ENCODE measurements at places on chromosomes 2 and 18. TPM values are rescaled to one million over a fixed set of nuclear protein-coding genes. Genes with fewer than 3 reads are reported as not detected.

DNA sequence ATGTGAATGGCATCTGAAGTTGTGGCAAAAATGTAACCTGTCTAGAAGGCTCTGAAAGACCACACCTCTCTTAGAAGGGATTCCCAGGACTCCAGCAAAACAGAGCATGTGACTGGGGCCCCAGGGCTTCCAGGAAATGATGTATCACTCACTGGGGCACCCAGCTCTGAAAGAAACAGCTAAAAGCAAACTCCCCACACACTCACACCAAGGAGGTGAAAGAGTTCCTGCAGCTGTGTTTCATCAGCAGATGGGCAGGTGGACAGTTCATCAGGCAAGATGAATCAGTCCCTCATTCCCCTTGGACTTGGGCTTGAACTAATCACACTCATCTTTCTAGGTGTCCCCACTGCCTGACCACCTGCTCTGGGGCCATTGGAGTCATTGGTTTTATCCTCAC, 76.2 kb downstream of the CCBE1 start:
- no peaks in the 10 kb centered on the region for H3K36me3 ChIP-seq
- no peak overlapping the region for H3K4me3 ChIP-seq
- no peak for DNase-seq
- H3K27ac ChIP-seq: no peak overlapping the region
- H3K27me3 ChIP-seq: no peaks in the 10 kb centered on the region
- H3K4me1 ChIP-seq: no peaks in the 10 kb centered on the region

GRCh38 chr18:8871489-8871888, 166.1 kb downstream of the MTCL1 start:
- DNase-seq: no peak
- H3K4me3 ChIP-seq: no peak overlapping the region
- H3K27ac ChIP-seq: no peak overlapping the region

C2orf92 gene
- total RNA-seq: 7.4 TPM

GRCh38 chr2:28296243-28296642, 96.4 kb upstream of the FOSL2 start:
- peaks cover 6% of the 10 kb centered on the region for H3K4me1 ChIP-seq
- no peaks in the 10 kb centered on the region for H3K27me3 ChIP-seq
- H3K36me3 ChIP-seq: peaks cover 5% of the 10 kb centered on the region

OSBPL1A gene
- total RNA-seq: 1.4 TPM

NDC80 gene
- total RNA-seq: 96.5 TPM

SIX3 gene
- not detected for total RNA-seq
